ENCODE measurements at places on chromosomes 6 and 20.

DNA sequence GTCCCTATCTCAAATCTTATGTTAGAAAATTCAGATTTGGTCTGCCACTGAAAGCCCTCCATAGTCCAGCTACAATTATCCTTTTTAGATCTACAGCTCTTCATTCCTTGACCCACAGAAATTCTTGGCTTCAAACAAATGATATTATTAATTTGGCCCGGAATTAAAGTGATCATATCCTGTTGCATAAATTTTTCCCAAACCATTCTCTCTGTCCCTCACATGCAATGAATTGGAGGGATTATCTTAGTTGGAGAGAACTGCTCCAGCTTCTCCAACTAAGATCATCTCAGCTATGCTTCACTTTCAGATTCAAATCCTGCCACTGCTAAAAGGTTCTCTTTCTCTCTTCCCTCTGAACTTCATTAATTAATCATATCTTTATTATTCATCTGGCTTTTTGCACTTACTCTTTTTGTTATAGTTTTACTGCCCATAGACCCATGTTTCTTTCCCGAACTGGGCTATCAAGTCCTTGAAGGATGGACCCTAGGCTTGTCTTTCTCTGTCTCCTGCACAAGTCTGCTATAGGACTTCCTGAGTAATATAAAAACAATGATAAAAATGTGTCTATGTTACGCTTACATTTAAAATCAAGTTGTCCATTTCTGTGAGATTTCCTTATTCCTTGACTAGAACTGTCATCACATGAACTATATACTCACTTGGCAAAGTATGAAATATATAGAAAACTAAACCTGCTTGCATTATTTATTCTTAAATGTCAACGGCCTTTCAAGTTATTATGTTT lies 493.9 kb upstream of the MARCKS start:
- DNase-seq = no peak

DNA sequence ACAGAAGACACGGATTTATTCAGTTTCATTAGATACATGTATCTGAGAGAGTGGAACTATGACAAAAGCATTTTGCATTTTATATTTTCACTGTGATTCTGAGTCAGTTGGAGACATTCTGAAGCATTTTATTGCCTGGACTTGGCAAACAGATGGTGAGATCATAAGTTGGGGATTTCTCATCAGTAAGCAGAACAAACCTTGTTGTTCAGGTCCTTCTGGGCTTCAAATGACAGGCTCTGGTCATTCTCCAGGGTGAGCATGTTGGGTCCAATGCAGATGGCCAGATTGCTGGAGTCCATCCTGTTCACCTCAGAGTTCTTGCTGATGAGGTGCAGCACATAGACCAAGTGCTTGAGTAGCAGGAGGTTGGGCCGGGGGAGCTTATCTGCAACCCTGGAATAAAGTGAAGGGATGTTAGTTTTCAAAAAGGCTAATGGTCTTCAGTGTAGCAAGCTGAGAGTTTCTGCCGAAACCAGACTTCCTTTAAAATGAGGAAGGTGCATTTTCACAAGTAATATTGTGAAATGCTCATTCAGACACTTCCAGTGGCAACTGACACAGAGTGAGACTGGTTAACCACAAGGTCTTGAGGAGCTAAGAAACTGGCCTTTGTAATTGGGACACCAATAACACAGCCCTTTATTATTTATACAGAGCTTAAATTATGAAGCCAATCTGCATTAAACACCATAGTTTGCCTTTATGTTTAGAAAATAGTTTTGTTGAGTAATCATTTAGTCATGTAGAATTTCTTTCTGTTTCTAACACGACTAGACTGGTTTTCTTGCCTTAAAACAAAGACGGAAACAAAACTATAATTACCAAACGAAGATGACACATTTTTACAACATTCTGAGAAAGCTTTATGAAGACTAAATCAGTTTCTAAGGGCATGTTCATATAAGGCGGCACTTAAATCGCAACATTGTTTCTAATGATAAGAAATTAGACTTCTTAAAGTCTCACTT lies 5.6 kb downstream of the TAGAP start:
- no peak for DNase-seq

- DNase-seq = no peak
Measured at GRCh38 chr20:57199656-57200405, 66.6 kb downstream of the BMP7 start.

GRCh38 chr6:98657764-98658163 lies 176.6 kb upstream of the POU3F2 start:
- DNase-seq = no peak

GRCh38 chr6:31186052-31186734 lies 15.7 kb upstream of the POU5F1 start:
- DNase-seq = no peak

DNA sequence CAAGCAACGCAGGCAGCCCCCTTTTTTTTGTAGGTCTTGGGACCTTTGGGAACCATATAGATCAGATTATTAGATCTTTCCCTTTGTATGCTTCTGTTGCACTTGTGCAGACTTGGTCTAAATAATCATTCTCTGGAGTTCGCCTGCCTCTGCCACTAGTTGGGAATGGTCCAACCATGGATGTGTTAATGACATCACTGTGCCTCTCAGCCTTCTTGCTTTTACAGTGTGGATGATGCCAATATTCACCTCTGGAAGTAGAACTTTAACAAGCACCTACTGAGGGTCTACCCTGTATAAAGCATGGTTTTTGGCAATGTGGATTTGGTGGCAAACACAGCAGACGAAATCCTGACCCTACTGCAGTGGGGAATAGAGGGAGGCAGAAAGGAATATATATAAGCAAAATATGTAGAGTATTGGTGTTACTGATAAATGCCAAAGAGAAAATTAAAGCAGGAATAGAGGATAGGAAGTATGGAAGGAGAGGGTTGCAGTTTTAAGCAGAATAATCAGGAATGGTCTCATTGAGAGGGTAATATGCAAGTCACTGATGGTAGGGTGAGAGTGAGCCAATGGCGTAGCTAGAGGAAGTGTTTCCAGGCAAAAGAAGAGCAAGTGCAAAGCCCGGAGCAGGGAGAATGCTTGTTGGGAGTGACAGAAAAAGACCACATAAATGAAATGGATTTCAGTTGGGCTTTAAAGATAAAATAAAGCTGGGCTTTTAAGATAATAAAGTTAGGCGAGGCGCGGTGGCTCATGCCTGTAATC lies 97.5 kb downstream of the DOK5 start:
- no peak for DNase-seq

DNA sequence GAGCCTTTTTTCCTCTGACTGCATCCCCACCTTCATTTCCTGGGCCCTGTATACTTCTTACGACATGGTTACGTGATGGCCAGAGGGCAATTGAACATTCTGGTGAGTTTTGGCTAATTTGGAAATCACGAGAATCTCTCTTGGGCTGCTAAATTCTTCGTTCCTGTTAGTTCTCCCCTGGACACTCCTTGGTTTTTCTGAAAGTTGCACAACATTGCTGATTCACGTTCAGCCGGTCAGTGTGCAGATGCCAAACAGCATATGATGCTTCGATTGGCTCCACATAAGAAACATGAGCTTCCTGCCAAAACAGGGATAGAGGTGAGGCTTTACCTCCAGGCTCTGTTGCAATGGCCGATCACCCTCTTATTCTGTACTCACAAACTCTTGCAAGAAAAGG lies 119.4 kb upstream of the LY86 start:
- DNase-seq = no peak

DNA sequence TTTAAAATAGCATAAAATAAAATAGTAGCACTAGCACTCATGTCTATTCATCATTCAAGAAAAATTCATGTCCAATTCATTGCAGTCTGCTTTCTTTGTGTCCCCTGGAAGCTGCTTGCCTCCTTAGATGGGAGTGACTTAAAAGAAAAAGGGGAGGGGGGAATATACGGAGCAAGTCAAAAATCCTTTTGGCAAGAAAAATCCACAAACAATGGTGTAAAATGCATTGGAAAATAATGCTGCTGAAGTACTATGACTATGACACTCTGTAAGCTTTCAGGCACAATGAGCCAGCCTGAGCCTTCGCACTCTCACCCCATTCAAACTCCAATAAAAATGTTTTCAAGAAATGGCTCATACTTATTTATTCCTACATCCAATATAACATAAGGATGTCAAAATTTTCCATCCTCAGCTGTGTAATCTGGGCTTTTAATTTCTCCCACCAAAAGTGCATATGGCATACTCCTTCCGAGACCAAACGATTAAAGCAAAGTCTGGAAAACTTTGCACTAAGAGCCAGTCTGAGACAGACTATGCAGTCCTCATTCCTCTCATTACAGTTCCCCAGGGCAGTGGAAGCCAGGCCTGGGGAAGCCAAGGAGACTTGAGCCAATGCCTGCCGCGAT lies 790 bp downstream of the NEDD9 start:
- DNase-seq = no peak

Data from NCI-H345 (cell line).